Daoy (cell line): ENCODE measurements at places on chromosomes 3 and 15.

DNA sequence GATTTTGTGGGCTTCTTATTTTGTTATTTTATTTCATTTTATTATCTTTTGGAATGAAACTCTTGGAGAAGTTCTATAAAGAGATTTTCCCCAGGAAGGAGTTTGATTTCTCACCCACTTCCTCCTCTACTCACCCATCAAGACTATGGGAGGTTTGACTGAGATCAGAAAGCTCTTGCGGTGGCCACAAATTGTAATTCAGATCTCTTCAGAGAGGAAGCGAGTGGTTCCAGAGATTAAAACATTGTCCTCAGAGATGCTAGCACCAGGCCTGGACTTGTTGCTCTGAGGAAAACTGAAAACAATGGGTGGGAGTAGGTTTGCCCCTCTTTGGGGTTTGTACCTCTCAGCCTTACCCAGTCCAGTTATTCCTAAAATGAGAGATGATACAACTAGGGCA lies 8.1 kb upstream of the MUC13 start:
- no peak for DNase-seq

DNA sequence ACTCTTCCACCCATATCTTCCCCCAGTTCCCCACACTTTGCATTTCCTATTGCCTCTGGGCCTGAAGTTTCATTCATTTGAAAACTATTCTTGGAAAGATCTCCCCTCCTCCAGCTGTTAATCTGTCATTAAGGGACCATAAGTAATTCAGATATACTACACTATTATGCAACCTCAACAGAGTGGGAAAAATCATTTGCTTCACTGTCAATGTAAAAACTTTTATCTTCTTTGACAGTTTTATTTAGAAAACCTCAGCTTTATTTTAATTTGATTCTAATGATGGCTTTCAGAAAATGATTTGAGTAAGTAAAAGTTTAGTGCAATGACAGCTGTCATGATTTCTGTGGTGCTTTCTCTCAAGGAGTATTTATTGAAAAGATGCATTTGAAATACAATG lies 435.3 kb upstream of the KCNMB2 start:
- no peak for DNase-seq

DNA sequence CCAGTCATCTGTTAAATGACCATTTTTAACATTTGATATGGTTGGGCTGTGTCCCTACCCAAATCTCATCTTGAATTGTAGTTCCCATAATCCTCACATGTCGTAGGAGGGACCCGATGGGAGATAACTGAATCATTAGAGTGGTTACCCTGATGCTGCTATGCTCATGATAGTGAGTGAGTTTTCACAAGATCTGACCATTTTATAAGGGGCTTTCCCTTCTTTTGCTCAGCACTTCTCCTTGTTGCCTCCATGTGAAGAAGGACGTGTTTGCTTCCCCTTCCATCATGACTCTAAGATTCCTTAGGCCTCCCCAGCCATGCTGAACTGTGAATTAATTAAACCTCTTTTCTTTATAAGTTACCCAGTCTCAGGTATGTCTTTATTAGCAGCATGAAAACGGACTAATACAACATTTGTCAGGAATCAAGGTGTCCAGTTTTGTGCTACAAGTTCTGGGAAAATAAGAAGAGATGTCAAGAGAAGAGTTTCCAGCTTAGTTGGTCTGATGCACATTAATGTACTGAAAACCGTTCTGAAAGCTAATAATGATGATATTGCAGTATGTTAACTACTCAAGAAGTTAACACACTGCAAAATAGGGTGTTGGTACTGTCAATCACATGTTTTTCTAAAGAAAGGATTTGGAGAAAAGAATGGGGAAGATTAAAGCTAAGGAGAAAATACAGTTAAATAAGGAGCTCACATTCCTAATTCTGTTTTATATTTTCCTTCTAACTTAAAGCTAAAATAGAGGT lies 67.9 kb downstream of the ATP8B4 start:
- no peak for DNase-seq

DNA sequence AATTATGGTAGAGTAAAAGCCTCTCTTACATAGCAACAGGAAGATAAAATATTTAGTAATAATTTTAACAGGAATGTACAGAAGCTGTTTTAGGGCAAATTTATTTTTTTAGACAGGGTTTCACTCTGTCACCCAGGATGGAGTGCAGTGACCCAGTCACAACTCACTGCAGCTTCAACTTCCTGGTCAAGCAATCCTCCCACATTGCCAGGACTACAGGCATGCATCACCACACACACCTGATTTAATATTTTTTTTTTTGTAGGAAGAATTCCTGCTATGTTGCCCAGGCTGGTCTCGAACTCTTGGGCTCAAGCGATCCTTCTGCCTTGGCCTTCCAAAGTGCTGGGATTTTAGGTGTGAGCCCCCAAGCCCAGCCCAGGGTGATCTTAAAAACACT lies 61.1 kb downstream of the PCCB start:
- DNase-seq: no peak

DNA sequence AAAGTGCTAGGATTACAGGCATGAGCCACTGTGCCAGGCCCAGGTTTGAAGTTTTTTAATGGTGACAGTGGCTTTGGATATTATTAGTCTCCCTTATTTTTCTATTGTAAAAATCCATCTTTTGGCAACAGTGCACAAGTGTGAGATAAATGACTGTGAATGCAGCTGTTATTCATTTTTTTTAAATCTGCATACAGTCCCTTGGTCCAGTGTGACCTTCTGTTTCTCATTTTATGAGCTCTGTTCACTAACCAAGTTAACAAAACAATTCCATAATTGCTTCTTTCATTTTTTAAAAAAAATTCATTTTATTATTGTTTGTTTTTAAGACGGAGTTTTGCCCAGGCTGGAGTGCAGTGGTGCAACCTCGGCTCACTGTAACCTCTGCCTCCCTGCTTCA lies 381.8 kb downstream of the NAALADL2 start:
- no peak for DNase-seq

- DNase-seq: no peak
Observed at GRCh38 chr3:178455946-178456345, 80.3 kb upstream of the KCNMB2 start.

DNA sequence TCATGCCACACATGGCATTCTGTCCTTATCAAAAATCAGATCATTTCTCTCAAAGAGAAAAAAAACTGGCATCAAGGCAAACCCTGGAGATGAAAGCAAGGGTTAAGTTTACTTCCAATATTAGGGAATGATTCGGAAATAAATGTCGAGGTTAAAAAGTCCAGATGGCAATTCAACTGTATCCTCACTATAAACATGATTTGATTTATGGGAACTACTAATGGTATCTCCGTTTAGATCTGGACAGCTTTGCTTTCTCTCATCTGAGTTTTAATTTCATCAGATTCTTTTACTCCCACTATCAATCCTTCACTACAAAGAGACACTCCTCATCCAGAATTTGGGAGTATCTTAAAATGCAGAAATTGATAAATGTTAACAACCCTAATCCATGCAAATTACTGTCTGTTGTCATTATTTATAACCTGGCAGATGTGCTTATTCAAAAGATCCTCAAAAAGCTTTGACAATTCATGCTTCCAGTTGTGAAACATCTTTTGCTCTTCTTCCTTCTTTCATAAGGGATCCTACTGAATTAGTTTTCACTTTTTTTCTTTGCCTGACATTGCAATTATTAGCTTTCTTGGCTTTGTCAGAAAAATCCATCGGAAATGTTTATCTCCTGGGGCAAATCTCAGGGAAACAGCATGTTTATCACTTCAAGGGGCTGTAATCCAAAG lies 903.2 kb downstream of the MCTP2 start:
- no peak for DNase-seq

GRCh38 chr3:158794936-158795518 lies 6.8 kb upstream of the MFSD1 start:
- DNase-seq: no peak

DNA sequence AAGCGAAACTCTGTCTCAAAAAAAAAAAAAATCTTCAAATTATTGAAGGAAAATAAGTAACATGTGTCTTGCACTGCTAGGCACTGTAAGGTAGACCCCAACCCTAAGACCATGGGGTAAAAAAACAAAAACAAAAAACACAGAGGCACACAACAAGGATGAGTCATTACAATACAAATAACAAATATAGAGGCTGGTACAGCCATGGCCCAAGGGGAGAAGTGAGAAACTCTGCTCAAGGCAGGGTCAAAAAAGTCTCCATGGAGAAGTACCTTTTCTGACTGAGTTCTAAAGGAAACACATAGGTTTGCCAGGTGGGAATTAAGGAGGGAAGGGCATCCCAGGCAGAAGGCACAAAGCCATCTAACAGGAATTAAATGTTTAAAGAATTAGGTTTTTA lies 54.5 kb downstream of the TOP2B start:
- DNase-seq: no peak

- no peak for DNase-seq
Observed at GRCh38 chr3:64166584-64167162, 58.6 kb downstream of the PRICKLE2 start.

GRCh38 chr3:62723166-62723913 lies 151.9 kb downstream of the CADPS start:
- DNase-seq: no peak
